ENCODE measurements at places on chromosomes 2 and 18.

DNA sequence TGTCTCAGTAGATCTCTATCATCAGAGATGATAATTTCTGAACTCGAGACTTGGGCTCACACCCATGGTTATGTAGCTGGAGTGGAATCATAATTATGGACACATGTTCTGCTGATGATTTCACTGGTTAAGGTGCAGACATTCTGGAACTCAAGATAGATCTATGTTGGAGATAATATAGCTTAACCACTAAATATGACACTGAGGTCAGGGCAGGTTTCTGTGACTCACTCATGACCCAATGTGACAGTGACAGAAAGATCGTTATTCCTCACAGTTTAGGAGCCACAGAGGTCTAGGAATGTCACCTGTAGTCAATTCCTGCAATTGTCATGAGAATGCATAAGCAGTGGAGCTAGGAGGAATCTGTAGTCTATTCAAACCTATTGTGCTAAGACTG is 828.6 kb downstream of the TRIB2 start:
- DNase-seq: no peak

GRCh38 chr2:211690736-211691135 is 847.9 kb downstream of the ERBB4 start:
- DNase-seq: no peak

- no peak for DNase-seq
Observed at GRCh38 chr2:210541290-210541902, 15.0 kb upstream of the CPS1 start.

GRCh38 chr2:239020541-239021041 is 172.7 kb downstream of the TWIST2 start:
- no peak for DNase-seq

- DNase-seq: no peak
Observed at GRCh38 chr2:172710584-172711047, 25.0 kb upstream of the RAPGEF4 start.

DNA sequence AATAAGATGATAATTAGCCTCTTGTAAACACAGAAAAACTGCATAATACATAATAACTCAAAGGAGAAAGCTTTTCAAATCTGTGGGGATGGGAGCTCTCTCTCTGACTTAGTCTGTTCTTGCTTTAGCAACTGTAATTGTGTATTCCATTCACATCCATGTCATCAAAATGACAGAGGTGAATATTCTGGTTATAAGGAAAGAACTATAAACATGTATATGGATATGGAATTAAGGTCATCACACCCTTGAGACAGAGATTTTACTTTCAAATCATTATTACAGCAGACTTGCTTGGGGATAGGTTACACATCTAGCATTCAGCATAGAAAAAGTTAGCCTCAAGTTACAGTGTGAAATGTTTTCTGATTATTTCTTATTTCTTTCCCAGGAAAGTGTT is 497.7 kb downstream of the LRP1B start:
- no peak for DNase-seq

GRCh38 chr18:11066038-11066437 is 83.3 kb downstream of the PIEZO2 start:
- no peak for DNase-seq
